ENCODE measurements at places on chromosomes 2 and 18.

DNA sequence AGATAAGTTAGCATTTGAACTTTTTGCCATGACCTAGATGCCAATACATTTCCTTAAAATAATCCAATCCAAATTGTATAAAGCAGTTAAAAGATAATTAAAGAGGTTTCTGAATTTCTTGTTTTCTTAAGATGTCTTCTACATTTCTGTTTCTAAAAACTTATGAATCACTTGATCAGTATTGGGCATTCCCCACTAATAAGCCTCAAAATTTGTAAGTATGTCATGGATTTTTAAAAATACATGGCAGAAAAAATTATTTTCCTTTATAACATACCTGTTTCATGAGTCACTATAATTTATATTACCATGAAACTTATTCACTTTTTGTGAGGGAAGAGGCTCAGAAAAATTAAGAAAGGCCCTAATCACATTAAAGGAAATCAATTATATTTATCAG, 90.3 kb upstream of the TFPI start:
- no peak for DNase-seq

DNA sequence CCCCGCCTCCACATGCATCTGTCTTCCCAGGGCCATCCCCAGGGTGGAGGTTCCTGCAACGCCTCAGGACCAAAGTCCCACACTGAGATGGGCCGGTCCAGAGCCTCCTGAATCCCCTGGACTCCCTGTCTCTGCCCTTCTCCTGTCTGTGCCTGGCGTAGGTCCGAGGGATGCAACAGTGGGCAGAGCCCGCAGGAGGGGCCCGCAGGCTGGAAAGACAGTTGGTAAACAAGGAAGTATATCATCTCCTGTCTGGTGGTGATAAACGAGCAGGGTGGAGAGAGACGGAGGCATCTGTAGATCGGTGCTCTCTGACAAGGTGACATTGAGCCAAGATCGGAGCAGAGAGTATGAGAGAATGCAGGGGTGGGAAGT, 72.6 kb upstream of the RAB6C start:
- DNase-seq = no peak

- no peak for DNase-seq
These were observed 18.8 kb downstream of the PTRHD1 start for GRCh38 chr2:24774373-24774772.

DNA sequence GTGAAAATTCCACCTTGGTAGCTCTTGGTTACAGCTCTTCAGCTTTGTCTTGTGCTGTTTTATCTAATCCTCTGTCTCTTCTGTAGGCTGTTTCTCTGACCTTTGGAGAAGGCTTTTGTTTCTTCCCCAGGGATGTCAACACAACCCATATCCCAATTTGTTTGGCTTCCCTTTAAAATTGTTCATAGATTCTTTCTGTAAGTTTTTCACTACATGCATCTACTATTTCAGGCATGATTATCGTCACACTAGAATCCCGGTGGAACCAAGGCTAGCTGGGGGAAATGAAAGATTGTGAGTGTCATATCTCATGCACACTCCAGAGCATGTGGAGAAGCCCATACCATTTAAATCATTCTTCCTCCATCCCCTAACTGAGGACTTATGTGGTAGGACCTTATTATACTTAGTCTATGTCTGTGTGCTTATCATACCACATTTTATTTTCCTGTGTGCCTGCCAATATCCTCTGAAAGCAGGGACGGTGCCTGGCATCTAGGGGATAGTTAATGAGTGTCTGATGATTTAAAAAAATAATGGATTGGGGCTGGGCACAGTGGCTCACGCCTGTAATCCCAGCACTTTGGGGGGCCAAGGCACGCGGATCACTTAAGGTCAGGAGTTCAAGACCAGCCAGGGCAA, 59.9 kb downstream of the CRIM1 start:
- no peak for DNase-seq

- DNase-seq = no peak
These were observed 28.2 kb upstream of the CHRNA1 start for GRCh38 chr2:174792309-174793025.

GRCh38 chr2:113282747-113283533, 4.2 kb upstream of the PAX8 start:
- no peak for DNase-seq

DNA sequence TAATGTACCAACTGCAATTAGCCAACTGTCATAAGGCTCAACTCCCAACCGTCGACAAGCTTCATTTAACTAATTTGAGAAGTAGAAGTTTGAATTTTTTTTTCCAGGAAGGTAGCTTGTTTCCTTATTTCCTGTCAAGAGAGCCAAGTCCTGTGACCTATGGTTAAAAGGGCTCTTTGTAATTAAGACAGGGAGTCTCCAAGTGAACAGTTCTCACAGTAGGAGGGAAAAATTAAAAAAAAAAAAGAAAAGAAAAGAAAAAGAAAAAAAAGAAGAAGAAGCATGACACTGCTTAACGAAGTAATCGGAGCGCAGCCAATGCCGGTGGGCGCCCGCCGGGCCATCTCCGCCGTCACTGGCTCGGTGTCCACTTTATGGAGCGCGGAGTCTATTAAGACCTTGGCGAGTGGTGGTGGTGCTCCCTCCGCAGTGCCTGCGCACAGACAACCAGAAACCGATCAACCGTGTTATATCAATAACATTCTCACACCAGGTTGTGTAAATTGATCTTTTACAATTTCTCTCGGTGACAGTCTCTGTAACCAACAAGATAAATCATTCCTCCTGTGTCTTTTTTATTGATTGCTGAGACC, 197.2 kb upstream of the POU3F3 start:
- no peak for DNase-seq

GRCh38 chr18:35635170-35635569, 53.6 kb downstream of the GALNT1 start:
- DNase-seq = no peak

DNA sequence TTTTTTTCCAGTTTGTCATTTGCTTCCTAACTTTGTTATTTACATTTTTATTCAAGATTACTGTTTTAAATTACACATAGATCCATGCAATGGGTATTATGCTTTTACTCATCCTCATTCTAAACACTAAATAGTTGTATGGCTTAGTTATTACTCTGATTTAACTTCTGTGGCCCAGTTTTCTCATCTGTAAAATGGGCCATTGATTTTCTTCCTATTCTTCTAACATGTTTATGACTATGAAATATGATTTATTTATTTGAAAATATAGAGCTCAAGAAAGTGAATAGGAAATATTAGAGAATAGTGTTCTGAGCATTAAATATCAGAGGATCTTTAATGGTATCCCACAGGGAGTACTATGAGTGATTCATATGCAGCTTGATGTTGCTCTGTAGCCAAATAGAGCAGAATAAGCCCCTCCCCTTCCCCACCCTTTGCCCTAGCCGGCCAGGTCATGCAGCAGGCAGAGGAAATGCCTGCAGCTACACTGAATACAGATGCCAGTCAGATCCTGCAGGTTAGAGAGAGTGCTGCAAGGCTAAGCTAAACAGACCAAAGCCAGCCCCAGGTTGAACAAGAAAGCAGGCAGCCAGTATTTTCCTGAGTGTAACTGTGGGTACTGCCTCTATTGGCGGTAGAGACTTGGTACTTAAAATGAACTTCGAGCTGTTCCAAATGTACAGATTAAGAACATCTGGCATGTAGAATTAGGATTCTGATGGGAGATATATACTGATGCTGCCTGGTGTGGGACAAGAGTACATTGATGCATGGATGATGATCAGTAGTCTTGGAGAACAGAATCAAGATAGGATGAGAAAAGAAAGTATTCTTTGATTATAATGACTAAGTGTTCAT, 11.7 kb upstream of the ACYP2 start:
- no peak for DNase-seq

DNA sequence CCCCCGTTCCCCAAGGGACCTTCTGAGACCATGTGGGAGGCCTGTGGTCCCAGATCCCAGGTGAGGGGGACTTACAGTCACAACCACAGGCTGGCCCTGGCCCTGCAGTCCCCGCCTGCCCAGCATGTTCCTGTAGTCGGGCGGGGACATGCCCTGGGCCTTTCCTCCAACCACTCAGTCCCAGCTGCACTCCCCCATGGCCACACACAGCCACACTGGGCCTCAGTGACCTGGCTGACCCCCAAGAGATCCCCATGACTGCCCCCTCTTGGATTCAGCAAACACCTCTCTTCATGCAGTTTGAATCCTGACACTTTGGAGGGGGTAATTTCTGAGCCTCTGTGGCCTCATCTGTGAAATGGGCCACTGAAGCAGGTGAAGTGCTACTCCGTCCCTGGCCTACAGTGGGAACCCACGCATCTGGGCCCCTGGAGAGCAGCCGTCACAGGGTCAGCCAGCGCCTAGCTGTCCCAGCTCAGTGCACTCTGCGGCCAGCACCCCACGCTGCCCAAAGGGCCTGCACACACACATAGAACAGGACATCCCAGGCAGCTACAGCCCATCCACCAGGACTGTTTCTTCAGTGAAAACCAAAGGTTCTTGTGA, 12.7 kb upstream of the ARHGEF4 start:
- no peak for DNase-seq

DNA sequence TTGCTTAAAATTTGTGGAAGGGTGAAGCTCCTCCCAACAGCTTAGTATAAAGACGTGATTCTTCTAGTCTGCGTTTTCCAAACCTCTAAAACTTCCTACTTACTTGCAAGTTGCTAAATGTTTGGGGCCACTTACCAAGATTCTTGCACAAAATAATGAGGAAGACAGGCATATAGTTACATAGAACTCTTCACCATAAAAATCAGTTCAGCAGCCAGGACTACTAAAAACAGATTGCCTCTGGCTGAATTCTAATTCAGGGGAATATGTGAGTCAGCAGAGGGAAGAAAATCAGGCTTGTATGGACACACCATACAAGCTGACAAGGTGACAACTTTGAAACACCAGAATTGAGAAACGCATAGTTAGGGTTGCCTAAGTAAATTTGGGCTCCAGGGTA, 2.8 kb upstream of the PEX13 start:
- no peak for DNase-seq

DNA sequence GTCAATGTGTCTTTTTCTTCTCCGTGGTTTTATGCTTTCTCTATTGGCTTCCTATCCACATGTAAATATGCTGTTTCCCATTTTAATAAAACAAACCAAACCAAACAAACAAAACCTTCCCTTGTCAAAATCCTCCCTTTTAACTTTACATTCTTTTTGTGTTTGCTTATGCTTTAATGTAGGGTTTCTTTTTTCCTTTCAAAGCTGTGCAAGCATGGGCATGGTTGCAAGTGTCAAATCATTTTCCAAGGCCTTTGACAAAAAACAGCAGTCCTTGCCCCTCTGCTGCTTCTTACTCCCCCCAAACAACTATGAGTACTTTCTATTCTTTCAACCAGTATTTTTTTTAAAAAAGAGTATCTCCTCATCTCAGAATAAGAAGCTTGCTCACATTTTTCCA, 66.0 kb upstream of the ACYP2 start:
- no peak for DNase-seq

DNA sequence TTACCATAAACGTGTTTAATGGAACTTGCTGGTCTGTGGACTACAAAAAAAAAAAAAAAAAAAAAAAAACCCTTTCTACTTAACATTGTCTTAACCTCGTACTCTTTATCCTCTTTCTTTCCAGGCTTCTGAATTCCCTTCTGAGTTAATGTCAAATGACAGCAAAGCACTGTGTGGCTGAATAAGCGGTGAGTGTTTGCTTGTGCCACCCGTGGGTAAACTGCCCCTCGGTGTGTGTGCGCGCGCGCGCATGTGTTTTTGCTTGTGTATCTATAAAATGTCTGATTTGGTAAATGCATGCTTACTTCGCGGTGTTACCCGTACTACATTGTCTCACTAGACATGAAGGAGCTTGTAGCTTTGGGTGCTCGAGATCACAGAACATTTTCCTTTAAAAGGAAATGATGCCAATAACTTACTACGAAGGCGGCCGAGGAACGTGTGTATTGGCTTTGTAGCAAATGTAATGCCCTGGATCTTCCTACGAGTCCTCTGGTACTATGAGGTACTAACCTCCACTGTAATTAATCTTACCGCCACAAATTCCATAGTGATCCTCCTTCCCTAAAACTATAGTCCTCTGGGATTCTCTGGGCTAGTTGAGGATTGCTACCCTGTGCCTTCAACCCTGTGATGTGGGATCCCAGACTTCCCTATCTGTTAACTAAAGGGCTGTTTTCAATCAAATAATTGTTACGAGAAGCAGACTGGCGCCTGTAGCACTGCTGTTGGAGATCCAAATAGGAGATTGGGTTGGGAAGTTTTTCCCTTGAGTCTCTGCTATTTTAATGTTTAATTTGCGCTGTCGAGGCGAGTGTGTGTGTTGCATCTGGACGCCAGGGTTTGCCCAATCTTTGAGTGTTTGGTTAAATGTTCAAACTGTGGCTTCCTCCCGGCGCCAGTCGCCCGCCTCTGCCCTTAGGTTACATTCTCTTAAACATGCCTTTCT, 1.1 kb downstream of the ID2 start:
- DNase-seq = no peak
